Nephron progenitor cell (in vitro differentiated cells): ENCODE measurements at places on chromosomes 13 and 19.

GRCh38 chr19:15418579-15419412 lies at the start of gene AKAP8L:
Gene AKAP8L (minus strand): TSS chr19:15418988. CDS start chr19:15418923, 65 bp downstream.
- DNase-seq: peak; percentile 97

GRCh38 chr13:24005755-24006281 lies 108.5 kb upstream of the C1QTNF9B start:
- DNase-seq: no peak

DNA sequence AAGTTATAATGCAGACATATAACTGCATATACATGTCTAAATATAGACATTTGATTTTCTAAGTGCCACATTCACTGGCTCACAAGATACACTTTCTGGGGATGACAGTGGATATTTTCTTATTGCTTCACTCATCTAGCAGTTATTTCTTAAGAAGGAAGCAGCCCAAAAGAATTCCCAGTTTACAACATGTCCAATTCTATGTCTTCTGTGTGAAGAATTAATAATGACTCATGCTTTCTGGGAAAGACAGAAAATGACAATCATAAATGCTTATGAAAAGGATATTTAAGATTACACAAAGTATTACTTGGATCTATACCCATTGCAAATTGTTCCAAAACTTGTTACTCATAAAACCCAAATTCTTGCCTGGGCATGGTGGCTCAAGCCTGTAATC lies 543.4 kb downstream of the SUCLA2 start:
- no peak for DNase-seq

DNA sequence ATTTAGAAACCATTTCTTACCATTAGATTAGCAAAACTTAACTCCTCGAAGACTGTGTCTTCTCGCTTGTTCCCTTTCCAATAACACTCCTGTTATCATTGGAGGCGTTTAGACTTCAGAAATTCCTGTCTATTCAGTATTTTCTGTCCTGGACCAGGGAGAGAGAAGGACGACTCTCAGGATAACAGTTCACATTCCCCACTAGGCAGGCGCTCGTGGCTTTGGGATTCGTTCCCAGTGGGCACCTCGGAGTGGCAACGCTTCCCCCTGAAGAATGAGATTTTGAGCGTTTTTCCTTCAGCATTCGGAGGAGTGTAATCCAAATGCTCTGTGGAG lies 429 bp upstream of the ZNF225 start:
- DNase-seq: no peak

DNA sequence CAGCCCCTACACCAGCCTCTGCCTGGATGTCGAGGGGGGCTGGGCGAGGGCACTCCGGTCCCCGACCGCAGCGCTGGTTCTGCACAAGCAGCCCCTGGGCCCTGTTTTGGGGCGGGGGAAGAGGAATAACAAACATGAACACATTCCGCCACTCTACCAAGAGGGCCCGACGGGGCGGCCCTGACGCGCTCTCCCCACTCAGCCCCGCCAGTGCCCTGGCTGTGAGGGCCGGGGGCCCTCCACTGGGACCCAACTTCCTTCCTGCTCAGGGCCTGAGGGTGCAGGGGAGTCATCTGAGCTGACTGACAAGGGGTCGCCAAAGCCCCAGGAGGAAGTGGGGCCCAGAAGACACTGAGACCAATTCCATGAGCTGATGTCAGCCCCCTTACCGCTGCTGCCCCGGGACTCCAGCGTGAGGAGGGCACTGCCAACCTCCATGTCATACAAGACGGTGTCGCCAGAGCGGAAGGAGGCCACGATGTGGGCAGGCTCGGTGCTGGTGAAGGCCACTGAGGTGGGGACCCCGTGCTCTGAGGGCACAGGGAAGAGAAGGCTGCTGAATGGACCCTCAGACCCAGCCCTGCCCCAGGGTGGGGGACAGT lies 5.6 kb upstream of the PRKD2 start:
- DNase-seq: no peak

- DNase-seq: no peak
These were observed 14.5 kb downstream of the STARD13 start for GRCh38 chr13:33270895-33271538.

GRCh38 chr13:22073718-22074117 lies 402.8 kb downstream of the FGF9 start:
- DNase-seq: no peak

GRCh38 chr13:87677496-87678371 lies 6.6 kb downstream of the SLITRK5 start:
- DNase-seq: peak; percentile 67
